NCI-H187 (cell line): ENCODE measurements at places on chromosomes 1 and 21.

DNA sequence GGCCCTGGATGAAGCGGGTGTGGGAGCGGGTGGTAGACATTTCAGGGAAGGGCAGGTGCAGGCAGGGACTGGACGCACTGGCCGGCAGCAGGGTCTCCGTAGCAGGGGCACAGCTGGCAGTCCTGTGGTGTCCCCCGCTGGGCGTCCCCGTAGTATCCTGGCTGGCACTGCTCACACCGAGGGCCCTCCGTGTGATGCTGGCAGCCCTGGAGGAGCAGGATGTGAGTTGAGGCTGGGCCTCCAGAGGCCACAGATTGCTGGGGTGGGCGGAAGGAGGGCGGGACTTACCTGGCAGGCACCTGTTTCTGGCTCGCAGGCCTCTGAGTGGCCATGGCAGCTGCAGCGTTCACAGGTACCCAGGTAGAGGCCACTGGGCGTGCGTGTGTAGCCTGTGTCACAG is 62.3 kb downstream of the LDLRAD2 start:
- no peak for DNase-seq

- DNase-seq = no peak
Measured at GRCh38 chr1:47477595-47478080, 39.8 kb downstream of the FOXD2 start.

DNA sequence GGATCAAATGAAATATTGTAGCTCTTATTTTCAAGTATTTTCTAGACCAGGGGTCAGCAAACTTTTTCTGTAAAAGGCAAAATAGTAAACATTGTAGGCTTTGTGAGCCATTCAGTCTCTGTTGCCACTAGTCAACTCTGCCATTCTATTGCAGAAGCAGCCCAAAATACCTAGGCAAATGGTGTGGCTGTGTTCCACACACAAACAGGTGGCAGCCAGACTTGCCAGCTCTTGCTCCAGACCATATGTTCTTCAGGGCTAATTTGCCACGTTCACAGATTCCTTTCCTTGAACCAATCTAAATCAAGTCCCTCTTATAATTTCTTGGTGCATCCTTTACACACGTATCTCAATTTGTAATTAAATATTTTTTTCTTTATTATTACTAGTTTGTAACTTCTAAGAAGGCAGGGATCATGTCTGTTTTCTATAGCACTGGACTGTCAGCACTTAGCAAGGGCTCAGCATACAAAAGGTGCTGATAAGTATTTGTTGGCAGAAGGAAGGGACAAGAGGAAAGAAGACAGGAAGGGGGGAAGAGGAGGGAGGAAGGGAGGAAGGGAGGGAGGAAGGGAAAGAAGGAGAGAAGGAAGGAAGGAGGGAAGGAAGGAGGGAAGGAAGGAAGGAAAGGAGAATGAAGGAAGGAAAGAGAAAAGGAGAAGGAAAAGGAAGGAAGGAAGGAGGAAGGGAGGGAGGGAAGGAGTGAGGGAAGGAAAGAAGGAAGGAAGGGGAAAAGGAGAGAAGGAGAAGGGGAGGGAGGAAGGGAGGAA is 106.5 kb upstream of the EDEM3 start:
- no peak for DNase-seq

DNA sequence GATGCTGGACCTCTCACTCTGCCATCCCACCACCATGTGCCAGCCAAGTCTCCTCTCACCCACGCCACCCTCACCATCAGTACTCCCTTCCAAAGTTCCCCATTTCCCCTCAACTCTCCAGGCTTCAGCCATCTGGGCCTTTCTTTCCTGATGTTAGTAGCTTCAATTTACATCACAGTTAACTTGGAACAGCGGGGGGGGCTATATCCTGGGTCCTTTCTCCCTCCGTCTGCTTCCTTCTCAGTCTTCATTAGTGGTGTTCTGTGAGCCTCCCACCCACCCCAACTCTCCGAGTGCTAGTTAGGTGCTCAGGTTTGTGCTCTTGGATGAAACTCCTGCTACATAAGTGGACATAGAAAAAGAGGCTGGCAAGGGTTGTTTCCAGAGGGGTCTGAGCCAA is 31.9 kb downstream of the KCNC4 start:
- no peak for DNase-seq

DNA sequence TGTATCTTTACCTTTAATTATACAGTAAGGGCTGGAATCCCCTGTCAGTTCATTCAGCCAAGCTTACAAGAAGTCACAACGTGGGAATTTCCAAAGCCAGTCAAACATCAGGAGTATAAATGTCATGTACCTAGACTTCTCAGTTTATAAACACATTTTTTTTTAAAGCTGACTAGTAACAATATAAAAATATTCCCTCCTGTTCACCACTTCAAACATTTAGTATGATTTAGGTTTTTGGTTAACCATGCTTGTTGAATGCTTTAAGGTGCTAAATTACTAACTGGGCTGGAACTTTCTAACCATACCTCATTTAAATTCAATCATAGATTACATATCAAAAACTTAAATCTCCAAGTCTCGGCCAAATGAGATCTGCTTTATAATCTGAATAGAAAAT is 44.0 kb downstream of the JAK1 start:
- no peak for DNase-seq

DNA sequence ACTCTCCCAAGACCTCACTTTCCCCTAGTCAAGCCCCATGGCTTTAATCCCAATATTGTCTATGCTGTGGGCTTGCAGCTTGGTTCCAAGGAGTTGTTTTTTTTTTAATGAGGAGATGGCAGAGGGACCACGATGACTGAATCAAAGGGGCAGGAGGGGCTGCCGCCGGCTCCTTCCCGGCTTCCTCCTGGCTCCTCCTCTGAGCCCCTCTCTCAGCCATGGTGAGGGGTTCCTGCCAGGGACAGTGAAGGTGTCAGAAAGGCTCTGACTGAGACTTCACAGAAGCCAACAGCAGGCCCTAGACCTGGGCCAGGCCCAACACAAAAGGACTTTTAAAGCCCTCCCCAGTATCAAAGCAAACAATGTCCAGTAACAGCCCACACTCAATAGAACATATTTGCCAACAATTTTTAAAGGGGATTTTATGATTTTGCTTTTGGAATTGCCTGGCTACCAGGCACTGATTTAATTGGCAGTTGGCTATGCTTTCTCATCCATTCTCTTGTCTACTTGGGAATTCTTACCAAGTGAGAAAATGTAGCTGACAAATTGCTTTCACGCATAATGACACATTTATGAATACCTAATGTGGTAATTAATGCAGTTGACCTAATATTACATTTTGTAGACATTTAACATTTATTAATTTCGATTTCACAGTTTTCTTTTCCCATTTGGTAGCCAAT is 54.2 kb downstream of the FBXO2 start:
- no peak for DNase-seq

DNA sequence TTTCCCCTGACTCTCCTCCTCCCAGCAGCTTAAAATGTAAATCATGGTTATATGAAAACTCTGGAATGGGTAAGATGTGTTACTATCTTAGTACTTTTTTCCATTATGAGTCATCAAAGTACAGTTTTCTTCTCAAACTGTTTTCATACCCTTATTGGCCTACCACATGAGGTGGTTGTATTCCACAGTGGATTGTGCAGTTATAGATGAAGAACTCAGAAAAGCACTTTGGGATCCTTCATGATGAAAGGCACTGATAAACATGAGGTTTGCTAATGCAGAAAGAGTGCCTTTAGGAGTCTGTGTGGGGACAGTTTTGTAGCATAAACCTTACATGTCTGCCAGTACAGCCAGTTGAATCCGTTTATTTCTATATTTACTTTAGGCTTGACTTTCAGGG is 32.0 kb upstream of the MYOCOS start:
- DNase-seq = no peak

- no peak for DNase-seq
Measured at GRCh38 chr1:2019571-2020309, 595 bp downstream of the GABRD start.

GRCh38 chr1:209403921-209404320 is 179.6 kb upstream of the CAMK1G start:
- no peak for DNase-seq

DNA sequence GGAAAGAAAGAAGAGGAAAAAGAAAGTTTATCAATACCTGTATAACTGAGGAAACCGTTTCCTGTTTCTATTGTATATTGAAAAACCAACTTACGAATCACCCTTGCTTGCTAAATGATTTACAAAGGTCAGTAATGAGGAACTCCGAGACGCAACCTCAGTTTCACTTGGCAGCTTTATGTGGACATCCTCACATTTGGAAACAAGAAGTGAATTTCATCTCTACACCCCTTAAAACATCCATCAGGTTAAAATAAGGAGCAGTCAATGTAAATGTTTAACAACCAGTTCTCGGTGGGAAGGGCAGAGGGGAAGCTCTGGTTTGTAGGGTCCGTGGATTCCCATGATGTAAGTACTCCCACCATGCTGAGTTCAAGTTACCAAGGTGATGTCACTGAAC is 481.7 kb upstream of the RUNX1 start:
- DNase-seq = no peak

DNA sequence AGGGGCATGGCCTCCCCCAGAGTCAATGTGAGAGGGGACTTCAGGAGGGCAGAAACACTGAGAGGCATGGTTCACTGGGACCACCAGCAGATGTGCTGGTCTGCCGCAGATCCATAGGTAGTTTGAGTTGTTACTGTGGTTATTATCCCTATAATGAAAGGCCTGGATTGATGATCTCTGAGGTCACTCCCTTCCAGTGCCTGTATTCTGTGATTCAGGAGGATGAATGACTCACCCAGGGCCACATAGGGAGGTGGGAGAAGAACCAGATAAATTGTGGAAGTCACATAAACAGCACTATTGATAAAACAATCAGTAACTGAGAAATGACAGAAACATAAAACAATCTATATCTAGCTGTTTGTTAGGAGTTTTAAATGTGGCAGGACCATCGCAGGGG is 22.7 kb upstream of the ACTL8 start:
- no peak for DNase-seq
